Activated naive CD8-positive, alpha-beta T cell treated with anti-CD3 and anti-CD28 coated beads, Interleukin-2, amount 50 U/mL, for 16 hours (primary cell): ENCODE measurements at places on chromosomes 4 and X.

DNA sequence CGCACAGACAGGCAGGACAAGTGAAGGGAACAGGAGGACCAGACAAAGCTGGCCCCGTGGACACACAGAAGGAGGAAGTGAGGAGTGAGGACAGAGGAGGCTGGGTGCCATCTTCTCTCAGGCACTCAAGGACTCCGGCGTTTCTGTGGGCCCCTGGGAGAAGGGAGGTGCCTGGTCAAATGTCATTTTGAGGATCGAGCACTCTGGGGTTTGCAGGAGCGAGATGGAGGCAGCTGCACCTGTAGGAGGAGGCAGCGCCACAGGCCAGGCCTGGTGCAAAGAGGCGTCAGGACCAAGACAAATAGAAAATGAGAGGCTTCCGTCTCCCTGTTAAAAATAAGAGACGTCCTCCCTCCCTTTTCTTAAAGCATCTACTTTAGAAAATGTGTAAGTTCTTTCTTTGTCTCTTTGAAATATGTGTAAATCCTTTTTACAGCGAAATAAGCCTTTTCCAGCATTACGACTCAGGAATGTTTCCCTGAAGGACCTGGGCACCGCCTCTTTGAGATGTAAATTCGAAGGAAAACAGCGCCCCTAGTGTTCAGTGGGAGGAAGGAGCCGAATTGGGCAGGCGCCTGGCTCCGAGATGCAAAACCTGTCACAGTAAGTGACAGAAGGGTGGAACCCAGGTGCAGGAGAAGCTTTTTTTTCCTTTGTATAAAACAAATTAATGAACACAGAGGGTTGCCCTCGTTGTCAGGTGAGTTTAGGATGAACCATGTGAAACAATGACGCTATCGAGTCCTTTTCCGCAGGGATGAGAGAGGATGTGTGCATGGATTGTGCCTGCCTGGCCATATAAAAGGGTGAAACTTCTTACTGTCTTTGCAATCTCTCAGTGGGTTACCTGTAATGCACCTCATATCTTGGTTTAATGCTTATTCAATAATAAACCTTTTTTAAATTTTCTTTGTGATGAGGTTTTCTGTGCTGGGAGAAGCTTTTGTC, 1.4 kb upstream of the C4orf50 start:
- no peak for DNase-seq

DNA sequence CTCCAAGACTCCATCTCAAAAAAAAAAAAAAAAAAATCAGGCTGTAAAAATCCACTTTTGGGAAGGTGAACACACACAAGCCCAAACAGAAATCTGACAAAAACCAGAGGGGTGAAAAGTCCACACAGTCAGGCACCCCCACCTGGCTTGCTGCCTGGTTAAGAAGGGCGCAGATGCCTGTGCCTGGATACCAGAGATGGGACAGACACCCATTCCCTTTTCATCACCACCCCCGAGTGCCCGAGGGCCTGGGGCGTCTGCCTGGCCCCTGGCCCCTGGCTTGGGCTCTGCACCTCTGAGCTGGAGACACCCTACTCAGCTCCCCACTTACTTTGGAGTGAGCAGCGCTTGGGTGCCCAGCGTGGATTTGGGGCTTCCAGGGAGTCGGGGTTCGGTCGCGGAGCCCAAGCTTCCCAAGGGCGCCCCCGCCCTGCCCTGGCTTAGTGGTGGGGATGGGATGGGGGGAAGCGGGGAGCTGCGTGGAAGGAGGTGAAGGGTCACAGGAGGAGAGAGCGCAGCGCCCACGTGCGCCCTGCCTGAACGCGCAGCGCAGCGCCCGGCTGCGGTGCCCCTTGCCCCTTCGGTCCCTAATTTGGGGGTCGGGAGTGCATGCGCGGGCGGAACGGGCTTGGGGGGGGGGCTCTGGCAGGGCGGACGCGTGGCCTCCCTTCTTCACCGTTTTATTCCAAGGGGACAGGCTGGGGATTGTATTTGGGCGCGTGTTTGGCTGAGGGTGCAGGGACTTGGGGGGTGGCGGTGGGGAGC, 11.3 kb downstream of the SHOX start:
- DNase-seq, result no peak

DNA sequence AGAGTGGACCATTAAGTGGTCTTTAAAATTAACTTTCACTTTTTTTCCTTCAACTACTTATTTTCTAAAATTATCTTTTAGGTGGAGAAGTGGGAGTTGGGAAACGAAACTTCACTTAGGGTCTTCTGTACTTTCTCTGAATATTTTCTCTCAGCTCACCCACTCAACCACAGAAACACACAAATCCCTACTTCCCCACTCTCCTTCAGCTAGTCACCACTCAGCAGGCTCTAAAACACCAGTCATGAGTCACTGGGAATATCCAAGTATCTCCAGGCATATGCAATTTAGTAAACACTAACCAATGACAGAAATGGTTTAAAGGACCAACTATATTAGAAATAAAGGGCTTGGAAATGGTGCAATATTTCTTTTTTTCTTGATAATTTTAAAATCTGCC, 153.0 kb upstream of the RPS6KA6 start:
- no peak for DNase-seq

- no peak for DNase-seq
Measured at GRCh38 chrX:108426262-108426661, 12.0 kb downstream of the COL4A6 start.

- no peak for DNase-seq
Measured at GRCh38 chrX:13022926-13023325, 21.5 kb downstream of the FAM9C start.

- no peak for DNase-seq
Measured at GRCh38 chr4:61211781-61212180, 11.7 kb downstream of the ADGRL3 start.

DNA sequence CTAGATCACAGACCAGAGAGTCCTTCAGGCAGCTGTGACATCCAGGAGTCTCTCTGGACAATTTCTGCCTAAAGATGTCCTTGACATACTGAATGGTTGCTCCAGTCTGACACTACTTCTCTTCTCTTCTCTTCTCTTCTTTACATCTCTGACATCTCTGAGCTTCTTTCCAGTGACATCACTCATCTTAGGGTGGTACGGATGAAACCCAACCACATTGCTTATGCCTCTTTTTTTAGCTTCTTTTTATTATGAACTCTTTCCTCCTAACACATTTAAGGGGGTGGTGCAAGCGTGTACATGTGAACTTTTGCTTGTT, 39.4 kb upstream of the IRF2 start:
- no peak for DNase-seq

- DNase-seq, result no peak
Measured at GRCh38 chr4:40183615-40184411, 13.0 kb upstream of the RHOH start.

- no peak for DNase-seq
Measured at GRCh38 chr4:4217113-4217512, 9.6 kb downstream of the OTOP1 start.

DNA sequence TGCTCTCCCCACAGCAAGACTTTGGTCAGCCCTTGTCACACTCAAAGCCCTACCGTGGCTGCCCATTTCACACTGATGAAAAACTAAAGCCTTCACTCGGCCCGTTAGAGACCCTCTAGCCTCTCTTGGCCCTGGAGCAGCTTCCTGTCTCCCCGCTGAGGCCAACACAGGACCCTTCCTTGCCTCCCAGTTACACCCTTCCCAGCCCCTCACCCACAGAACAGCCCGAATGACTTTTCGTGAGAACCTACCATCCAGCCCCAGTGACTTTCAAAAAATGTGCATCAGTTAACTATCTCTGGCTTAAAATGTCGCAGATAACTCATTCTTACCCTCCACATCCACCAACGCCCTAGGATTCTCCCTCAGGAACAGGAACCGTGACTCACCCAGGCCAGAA, 756 bp upstream of the TAF9B start:
- DNase-seq, result no peak

DNA sequence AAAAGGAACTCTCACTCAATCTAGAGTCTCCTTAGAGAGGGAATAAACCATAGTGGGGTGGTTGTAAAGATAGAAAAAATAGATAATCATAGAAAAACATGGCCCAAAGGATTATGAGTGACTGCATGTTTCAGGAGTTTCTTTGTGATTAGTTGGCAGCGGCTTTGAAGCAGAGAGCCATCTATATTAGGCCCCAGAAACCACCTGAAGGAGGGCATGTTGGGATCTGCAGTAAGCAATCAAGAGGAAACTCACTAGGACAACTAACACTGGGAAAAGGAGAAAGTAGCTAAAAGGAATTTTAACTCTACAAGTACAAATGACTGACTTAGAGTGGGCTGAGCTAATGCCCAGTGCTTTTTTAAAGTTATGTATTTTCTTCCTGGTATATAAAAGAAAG, 269.2 kb upstream of the NRK start:
- DNase-seq, result no peak

DNA sequence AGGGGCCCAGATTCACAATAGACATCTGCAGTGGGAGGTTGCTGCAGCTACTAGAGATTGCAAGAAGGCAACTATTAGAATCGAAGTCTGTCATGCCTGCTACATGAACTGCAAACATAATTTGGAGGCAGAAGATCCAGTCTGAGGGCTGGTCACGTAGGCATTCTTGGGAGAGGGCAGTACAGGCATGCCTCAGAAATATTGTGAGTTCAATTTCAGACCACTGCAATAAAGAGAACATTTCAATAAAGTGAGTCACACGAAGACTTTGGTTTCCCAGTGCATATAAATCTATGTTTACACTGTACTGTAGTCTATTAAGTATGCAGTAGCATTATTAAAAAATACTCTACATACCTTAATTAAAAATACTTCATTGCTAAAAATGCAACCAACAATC, 585.8 kb upstream of the FAT1 start:
- no peak for DNase-seq

GRCh38 chr4:7075962-7076695, 8.3 kb upstream of the GRPEL1 start:
- DNase-seq, result no peak

- DNase-seq, result no peak
Measured at GRCh38 chr4:24930151-24930550, 17.3 kb upstream of the CCDC149 start.

- no peak for DNase-seq
Measured at GRCh38 chr4:39712819-39713607, 15.1 kb downstream of the UBE2K start.

DNA sequence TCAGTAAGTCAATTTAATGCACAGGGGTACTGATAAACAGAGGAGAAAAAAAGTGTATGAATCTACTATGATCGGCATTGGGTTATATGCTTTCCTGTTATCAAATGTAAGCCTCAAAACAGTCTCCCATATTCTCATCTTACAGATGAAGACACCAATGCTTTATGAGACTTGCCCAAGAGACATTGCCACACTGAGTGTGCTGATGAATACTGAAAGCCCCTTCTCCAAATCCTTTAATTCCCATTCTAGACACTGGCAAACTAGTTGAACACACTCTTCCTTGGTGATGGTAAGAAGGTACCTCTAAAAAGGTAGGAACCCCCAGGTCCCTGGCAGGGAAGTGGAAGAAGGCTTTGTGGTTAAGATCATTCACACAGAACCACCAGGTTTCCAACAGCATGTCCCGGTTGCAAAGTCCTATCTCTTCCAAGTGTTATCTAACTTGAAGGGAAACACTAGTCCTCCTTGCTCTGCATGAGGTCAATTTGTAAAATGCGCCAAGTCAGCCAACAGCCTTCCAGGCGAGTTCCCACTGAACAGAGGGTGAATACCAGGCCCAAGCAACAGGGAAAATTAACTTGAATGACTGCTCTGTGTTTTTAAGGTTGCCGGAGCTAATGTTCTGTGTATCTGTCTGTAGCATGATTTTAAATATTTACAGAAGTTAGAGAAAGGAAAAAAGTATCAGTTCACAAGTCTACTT, 5.1 kb downstream of the SETD7 start:
- DNase-seq, result no peak

- DNase-seq, result no peak
Measured at GRCh38 chrX:22648281-22648680, 351.5 kb upstream of the DDX53 start.

- no peak for DNase-seq
Measured at GRCh38 chr4:152283801-152284470, 252.0 kb downstream of the FBXW7 start.

DNA sequence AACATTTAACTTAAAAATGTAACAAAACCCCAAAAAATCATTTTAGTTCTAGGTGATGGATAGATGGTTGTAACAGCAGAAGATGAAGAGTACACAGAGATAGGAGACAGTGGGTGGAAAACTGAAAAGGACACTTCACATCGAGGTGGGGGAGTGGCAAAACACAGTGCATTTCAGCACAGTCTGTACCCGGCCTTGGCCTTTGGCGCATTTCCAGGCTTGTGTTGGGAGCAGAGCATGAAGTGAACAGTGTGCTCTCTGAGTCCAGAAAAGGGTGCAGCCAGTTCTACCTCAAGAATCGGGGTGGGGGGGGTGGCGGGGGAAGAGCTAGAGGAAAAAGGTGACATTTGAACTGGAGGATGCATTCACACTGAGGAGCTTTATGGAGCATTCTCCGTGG, 4.3 kb downstream of the TSPYL2 start:
- DNase-seq, result no peak

DNA sequence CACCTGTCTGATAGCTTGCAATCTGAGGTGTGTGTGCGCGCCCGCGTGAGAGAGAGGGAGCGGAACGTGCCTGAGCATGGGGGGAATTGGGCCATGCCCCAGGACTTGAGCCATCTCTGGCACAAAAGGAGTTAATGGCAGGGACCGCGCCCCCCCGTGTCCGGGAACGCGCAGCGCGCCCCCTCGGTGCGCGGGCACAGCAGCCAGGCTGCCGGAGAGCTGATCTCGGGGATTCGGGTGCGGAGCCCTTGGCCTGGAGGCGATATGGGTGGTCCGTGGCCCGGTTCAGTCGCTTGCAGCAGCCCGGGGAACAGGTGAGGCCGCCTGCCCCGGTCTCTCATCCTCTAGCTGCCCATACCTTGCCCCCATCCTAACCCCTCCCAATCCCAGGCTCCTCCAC, at the start of gene NLGN3:
NLGN3 (plus strand) TSS at position 191 of the 400 bp plus-strand sequence. CDS start 2,909 bp downstream, outside the sequence.
- no peak for DNase-seq

GRCh38 chrX:1453951-1454785, 1.5 kb upstream of the ASMTL start:
- DNase-seq, result peak; percentile 85

DNA sequence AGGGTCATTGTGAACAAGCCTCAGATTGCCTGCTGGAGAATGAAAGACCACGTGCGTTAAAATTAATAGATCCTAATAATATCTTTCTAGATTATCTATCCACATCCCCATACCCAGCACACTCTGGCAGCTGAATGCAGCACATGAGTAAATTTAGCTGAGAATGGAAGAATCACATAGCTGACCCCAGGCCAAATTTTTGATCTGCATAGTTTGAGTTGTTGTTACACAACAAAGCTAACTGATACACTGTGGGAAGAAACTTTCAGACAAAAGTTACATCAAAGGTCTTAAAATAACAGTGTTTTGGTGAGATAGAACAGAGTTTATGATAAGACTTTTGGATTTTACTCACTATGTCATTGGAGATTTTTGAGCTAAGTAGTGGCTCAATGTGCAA, 72.4 kb upstream of the ANXA10 start:
- no peak for DNase-seq

DNA sequence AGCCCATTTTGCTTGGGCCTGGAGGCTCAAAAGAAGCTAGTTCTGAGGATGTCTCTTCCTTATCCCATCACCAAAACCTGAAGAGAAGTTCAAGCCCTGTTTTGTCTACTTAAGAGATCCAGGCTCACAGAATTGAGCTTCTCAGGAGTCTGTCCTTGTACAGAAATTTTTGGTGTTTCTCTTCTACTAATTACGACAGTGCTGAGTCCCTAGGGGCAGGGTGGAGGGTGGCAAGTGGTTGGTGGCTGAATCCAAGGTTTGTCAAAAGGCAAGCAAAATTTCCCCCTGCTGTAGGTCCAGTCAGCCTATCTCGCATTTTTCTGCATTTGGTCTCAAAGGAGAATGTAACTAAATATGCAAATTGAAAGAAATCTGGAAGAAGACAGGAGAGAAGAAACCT, 377.9 kb downstream of the SMARCA1 start:
- DNase-seq, result no peak
